ENCODE measurements at places on chromosomes 1 and 21. TPM values are rescaled to one million over a fixed set of nuclear protein-coding genes. Genes with fewer than 3 reads are reported as not detected.

Gene TMEM269
- total RNA-seq: 0.03 TPM

DNA sequence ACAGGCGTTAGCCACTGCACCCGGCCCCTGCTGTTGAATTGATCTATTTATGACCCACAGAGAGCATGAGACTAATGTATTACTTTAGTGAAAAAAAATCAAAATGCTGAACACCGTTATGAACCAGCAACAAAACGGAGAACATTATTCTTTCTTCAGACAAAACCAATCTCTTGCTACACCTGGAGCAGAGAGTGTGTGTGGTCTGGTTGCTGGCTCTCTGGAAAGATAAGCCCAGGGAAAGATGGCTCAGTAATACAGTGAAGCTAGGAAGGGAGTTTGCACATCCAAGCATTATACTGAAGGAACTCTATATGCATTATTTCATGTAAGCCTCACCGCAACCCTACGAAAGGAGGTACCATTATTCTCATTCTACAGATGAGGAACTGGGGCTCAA is 117.0 kb downstream of the GLUL start:
- no peak for DNase-seq

DNA sequence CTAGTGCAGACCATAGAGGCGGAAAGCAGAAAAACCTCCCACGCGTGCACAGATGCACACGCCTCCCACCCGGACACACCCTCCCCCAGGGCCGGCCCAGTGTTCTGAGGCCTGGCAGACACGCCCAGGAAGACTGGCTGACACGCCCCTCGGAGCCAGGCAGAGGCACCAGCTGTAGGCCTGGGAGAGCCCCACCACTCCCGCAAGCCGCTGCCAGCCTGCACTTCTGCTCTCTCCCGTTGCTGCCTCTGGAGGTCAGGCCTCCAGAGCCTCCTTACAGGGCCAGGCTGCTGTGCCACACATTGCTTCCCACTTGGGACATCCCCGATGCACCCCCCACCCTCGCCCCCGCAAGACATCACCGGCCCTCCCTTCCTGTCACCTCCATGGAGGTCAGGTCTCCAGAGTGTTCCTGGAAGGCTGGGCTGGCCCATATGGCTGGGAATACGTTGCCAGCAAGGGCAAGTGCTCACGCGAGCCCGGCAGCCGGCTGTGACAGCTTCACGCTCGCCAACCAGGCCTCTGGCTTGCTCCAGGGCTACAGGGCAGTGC is 40.4 kb downstream of the CASZ1 start:
- peak; percentile 45 for DNase-seq

Gene MNDA
- not detected for total RNA-seq

- DNase-seq: peak; percentile 15
Measured at GRCh38 chr1:240189386-240189989, 97.8 kb downstream of the FMN2 start.

DNA sequence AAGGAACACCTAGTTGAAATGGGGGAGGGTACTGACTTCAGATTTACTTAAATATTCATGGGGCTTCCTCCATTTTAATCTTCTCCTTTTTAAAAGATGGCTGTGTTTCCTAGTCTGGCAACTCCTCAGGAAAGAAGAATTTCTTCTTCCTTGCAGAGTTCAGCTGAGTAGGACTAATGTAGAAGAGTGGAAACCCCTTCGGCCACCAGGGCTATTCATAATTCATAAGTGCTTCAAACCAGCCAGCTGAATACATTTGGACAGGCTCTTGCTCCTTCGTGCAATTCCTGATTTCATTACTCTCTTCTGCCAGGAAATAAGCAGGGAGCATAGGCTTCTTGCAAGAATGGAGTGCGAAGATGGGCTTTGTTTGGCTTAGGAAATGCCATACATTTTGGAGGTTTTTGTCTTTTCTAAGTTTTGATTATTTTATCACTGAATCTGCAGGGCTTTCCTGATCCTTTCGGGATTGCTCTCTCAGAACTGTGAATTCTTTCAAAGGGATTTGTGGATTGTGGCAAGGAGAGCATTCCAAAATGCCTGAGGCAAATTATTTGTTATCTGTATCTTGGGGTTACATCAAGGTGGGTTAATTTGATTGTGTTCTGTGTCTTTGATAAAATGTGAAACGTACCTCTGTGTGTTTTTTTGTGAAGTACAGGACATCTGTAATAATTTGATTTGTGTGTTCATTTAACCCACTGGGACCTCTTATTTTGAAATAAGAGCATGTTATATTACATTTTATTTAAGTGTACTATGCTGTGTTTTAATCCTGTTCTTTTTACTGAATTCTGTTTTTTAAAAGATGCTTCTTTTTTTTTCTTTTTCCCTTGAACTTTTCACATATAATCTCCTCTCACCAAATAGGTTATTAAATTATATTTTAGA is 179.4 kb upstream of the SGIP1 start:
- peak; percentile 27 for DNase-seq

- peak; percentile 82 for DNase-seq
Measured at GRCh38 chr1:153598309-153599172, 14.4 kb downstream of the S100A16 start.

GRCh38 chr1:179805291-179806195 is 62.5 kb downstream of the FAM163A start:
- no peak for DNase-seq

GRCh38 chr21:36704281-36704957 is 5.5 kb downstream of the SIM2 start:
- DNase-seq: no peak

DNA sequence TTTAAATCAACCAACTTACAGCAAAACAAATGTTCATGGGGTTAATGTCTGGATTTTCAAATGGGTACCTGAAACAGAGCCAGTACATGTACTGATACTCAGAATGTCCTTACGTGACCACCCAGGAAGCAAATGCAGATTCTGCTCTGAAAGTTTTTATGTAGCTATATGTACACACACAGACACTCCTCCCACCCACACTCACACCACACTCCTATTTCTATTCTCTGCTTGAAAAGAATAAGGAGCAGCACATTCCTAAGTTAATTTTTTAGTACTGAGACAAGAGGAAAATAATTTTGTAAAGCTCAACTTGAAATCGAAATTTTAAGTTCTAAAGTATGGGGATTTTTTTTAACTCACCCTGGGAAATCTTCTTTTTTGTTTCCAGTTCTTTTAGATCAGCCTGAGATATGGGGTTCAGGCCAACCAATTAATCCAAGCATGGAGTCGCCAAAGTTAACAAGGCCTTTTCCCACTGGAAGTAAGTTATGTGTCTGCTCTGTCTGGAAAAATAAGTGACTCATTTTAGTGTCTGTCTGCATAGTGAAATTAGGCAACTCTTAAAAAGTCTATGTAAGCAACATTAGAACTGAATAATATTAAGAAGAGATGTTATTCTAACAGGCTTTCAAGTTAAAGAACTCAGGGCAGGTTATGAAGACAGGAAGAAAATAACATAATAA is 75.5 kb upstream of the DYNLT5 start:
- DNase-seq: peak; percentile 30

Gene ACTL8
- total RNA-seq: 31.1 TPM

Gene ZSCAN20
- 3.0 TPM for total RNA-seq

DNA sequence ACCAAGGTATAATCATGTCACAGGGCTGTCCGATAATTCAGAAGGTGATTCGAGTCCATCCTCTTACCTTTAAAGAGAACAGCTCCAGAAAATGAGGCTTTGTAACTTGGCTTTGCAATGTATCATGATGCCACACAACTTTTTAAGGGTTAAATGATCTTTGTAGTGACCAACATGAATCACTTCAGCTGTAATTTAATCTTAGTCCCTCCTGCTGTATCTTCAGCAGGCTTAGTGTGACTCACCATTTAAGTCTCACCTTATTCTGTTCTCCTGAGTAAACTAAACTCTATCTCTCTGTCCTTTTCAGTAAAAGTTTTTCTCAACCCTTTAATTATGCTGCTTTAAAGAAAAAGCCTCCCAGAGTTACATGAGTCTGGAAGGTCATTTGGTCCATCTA is 1.9 kb upstream of the HIVEP3 start:
- peak; percentile 88 for DNase-seq

Gene PAQR6
- 0.40 TPM for total RNA-seq

GRCh38 chr1:13699510-13699909 is 478 bp upstream of the PRDM2 start:
- DNase-seq: no peak

GRCh38 chr1:65703853-65704252 is 88.8 kb upstream of the PDE4B start:
- DNase-seq: no peak

Gene HSD3B1
- total RNA-seq: not detected

DNA sequence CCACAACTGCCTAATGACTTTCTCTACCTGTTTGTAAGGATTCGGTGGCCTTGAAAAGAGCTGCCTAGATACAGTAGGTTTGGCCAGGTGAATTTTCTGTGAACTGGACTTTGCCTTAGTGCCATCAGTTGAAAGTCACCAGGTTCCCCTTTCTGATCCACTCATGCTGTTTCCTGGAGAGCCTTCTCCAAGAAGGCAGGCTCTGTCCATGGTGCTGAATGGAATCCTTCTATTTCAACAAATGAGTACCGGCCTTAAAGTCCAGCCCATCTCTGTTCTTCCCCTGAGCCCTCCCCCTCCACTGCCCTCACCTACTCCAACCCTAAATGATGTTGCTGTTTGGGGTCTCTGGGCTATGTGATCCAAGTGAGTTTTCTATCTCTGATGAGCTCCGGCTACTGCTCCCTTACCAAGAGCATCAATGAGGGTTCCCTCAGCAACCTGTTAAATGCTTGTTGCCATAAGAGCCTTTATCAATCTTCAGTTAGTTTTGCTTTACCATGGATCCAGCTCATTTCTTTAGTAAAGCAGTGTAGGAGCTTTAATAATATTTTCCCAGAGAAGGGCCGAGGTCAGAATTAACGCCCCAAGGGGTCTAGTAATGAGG is 500.4 kb downstream of the PTPRU start:
- no peak for DNase-seq

DNA sequence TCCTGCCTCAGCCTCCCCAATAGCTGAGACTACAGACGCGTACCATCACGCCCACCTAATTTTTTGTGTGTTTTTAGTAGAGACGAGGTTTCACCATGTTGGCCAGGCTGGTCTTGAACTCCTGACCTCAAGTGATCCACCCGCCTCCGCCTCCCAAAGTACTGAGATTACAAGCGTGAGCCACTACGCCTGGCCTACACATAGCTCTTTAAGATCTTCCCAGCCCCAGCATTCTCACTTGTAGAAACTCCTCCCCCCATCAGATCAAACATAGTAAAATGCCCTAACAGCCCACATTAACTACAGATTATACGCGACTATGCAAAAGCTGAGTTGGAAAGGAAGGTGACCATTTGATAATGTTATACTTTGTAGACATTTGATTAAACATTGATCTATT is 634.8 kb downstream of the MATN1 start:
- no peak for DNase-seq

Gene ZBTB8OS
- total RNA-seq: 63.8 TPM

DNA sequence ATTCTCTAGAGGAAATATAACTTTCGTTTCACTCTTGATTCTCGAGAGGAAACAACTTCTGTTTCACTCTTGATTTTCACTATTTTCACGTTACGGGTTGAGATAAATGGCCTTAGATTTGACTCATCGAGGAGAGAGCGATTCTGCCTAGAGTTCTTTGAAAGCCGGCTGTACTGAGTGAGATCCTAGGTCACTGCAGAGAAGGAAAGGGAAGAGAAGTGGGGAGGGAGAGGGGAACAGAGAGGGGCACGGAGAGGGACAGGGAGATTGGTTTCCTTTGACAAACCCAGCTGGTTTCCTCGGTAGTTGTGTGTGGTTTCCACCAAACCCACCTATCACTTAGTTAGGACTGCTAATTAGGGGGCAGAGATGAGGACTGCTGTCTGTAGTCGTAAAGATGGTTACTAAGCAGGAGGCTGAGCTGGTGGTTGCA is 21.6 kb upstream of the GPR137B start:
- DNase-seq: no peak

DNA sequence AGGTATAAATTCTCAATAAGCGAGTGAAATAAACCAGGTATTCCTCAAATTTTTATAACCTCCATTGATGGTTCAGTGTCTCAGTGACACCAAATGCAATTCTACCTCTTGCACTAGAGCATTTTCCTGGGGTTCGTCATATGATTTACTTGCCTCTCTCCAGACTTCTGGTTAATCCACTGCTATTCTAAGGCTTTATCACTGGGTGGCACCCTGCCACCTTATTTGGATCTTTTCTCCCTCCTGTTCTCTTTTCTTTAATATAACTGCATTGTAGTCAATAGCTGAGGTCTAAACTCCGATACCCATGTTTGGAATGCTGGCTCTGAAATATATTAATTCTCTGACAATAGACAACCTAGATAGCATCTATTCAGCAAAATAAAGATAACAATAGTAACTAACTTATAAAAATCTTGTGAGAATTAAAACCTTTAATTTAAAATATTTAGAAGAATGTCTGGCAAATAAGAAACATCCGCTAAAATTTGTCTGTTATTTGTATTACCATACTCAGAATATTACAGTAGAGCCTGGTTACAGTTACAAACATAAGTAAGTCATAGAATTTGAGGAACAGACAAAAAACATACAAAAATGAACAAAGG is 436.4 kb downstream of the PLA2G4A start:
- DNase-seq: peak; percentile 73

Gene NTRK1
- total RNA-seq: 1.3 TPM

GRCh38 chr1:90393025-90393424 is 324.1 kb downstream of the BARHL2 start:
- DNase-seq: peak; percentile 42

DNA sequence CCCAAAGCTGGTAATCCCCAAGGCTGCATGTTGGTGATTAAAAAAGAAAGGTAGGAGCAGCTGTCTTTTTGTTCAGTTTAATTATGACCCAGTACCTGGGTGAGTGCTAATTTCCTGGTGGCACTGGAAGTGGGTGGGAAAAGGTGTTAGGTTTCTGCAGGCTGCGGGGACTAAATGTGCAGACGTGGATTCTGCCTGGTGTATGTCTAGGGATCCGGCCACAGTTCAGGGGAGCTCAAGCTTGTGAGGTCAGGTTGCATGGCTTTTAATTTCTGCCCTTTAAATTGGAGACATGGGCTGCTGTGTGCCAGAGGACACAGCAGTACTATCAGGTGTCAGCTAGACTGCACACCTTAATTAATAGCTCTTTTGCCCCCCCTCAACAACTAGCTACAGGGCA is 20.3 kb upstream of the TBX19 start:
- no peak for DNase-seq

Gene PADI4
- total RNA-seq: 0.13 TPM

Gene DENND2C
- total RNA-seq: 0.21 TPM

Gene GBP2
- 3.7 TPM for total RNA-seq

DNA sequence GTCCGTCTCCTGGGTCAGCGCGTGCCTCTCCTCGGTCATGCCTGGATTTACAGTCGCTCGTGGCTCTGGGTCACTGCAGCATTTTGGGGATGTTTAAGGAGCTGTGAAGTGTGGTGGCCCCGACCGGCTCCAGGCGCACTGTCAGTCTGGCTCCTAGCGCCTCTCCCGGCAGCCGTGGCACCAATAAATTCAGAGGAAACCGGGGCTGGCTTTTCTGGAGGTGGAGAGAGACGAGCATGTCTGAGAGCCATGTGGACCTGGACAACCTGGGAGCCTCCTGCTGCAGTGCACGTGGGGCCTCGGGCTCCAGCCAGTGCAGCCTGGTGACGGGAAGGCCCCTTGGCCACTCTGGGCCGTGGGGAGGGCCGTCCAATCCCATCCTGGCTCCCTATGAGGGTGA is 17.1 kb downstream of the PLCH2 start:
- DNase-seq: no peak

- DNase-seq: peak; percentile 38
Measured at GRCh38 chr1:174982971-174983689, 16.6 kb upstream of the CACYBP start.

Gene TMPRSS15
- total RNA-seq: 0.07 TPM

All from HT1080 (cell line).